ENCODE measurements at places on chromosomes 3 and 15.

- DNase-seq, result no peak
These were observed 59.8 kb upstream of the SGO1 start for GRCh38 chr3:20245781-20246180.

DNA sequence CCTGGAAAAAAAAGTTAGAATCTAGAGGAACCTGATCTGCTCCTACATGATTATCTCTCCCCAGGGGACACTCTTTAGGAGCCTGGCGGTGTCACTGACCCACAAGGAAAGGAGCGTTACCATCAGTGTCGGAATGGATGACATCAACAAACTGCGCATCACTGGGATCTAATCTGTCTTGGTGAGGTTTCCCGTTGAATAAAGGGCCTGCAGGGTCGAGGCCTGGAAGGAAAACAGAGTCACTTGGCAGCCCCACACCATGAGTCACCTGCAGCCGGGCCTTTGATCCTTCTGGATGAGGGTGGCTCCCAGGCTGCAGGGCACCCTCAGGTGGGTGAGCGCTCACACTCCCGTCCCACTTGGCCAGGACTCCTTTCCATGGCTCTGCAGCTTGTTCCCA, 25.0 kb downstream of the LIPH start:
- no peak for DNase-seq

DNA sequence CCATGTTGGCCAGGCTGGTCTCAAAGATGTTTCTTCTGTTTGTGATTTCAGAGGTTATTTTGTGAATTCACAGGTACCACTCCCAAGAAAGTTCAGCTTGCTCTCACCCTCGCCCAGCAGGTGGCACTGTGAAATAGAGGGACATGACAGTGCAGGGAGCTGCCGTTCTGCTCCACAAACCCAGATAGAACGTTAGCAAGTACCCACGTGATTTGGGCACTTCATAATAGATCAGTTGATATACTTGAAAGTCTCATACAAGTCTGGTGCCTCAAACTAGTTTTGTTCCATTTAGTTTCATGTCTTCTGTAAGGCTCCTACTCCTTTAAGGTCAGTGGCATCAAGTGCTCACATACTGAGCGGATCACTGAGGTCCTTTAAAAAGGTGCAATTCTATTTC, 45.5 kb downstream of the FILIP1L start:
- no peak for DNase-seq

GRCh38 chr3:53703630-53704362, 142.4 kb downstream of the CHDH start:
- no peak for DNase-seq

GRCh38 chr15:85329561-85330422, 50.6 kb upstream of the AKAP13 start:
- DNase-seq, result no peak

GRCh38 chr15:51181221-51181620, 86.5 kb upstream of the TNFAIP8L3 start:
- no peak for DNase-seq

GRCh38 chr3:3907023-3907422, 107.8 kb downstream of the LRRN1 start:
- no peak for DNase-seq

GRCh38 chr3:67067251-67067650, 69.1 kb downstream of the KBTBD8 start:
- DNase-seq, result no peak

- no peak for DNase-seq
These were observed 263.4 kb downstream of the TLE3 start for GRCh38 chr15:69834267-69834666.

GRCh38 chr3:127254730-127255129, 33.1 kb downstream of the PRR20G start:
- DNase-seq, result no peak

DNA sequence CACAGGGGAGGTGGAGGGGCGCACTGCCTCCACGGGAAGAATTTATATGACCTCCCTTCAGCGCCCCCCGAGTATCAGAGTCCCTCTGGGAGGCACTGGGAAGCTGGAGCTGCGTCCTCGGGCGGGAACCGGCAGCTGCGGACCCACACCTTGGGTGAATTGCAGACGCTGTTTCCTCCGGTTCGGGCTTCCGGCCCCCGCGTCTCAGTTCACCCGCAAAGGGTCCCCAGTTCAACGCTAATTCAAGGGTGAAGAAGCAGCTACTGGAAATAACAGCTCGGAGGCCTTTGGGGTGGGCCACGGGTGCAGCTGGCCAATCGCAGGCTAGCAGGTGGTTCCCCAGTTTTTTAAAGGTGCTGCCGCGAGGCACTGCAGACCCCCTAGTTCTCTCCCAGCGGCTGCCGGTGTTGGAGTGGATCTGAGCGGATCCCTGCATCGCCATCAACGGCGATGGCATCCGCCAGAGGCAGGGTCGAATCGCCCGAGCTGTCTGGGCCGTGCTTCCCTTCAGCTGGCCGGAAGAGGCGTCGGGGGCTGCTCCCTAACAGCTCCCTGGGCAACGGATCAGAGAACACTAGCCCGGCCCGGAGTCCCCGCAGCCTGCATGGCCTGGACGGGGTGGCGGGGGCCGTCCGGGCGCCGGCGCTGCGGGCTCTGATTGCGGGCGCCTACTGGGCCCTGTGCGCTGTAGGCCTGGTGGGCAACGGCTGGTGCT, 19.4 kb upstream of the ADAMTS7 start:
- no peak for DNase-seq

DNA sequence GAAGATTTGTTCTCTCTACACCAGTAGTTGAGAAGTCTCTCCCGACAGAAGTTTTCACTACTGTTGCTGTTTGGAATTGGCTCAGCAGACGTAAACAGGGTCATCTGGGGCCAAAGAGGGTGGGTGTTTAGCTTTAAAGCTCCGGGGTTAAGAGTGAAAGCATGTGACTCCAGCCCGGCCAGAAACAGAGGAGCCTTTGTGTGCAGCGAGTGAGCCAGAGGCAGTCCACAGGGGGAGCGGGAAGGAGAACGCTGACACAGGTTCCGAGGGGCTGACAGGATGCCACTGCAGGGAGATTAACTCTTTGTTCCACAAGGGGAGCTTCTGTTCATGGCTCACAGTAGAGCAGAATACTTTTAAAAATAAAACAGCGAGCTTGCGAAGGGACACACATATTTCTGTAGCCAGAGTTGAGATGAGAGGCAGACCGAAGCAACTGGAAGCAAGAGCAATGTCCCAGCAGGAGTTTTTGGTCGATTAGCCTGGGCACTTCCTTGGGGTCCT, 26.9 kb downstream of the BMF start:
- DNase-seq, result no peak

DNA sequence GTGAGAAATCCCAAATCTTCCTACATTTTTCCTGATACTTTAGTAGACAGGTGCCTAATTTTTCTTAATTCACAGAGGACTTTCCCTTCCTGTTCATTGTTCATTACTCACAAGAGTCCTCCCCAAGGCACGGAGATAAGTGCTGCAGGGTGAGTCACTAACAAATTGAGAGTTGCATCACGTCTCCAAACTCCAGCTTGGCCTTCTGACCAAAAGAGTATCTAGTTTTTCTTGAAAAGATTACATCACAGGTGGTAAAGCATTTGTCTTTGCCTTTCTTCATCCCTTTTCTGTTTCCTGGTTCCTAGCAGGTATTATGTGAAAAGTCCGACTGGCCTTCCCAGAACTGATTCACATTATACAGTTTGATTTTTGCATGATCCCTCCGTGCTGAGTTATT, 24.9 kb upstream of the RASGRP1 start:
- no peak for DNase-seq

- no peak for DNase-seq
These were observed 82.6 kb downstream of the TRIM42 start for GRCh38 chr3:140760324-140761075.

DNA sequence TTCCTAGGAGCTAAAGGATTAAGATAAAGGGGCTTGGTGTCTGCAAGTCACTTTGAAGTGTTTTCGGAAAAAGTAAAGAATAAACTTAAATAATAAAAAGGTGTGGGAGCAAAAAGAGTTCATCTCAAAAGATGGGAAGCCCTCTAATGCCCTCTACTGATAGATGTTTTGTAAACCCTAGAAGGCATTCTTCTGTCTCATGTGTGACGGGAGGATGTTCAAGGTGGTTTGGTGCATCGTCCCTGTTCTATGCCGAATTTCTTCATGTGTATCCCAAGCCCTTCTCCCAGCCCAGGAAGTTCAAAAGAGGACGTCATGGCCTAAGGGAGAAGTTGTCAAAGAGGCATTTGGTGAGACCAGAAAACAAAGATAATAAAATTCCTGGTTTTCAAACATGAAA, 37.2 kb downstream of the CCK start:
- no peak for DNase-seq

GRCh38 chr3:144463911-144464310, 492.3 kb downstream of the DIPK2A start:
- no peak for DNase-seq

- DNase-seq, result no peak
These were observed 65.8 kb upstream of the GSK3B start for GRCh38 chr3:120160050-120160449.

GRCh38 chr3:132256989-132257388, 60.2 kb upstream of the ACP3 start:
- DNase-seq, result no peak

- no peak for DNase-seq
These were observed 116.7 kb downstream of the WDR76 start for GRCh38 chr15:43943511-43943910.

DNA sequence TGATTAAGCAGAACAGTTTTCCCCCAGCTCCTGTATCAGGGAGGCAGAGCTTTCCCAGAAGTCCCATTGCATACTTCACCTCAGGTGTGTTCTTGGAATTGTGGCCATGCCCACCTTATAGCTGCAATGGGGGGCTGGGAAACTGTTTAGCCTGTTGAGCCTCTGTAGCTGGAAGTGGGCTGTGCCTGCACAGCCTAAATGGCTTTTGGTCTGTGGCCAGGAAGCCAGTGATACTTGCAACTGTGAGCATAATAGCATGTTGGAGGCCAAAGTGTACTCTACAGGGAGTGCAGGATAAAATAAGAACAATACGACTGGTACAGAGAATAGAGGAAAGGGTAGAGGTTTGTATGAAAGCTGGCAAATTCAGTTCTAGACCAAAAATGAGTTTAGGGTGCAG, 248.5 kb downstream of the PTPRG start:
- no peak for DNase-seq

Data from NCI-H1417 treated with DMSO at 0.1 percent for 48 hours (cell line).